ENCODE measurements at places on chromosomes 12 and 14. TPM values are rescaled to one million over a fixed set of nuclear protein-coding genes. Genes with fewer than 3 reads are reported as not detected.
A peak's percentile ranks its signal among the peaks of the same experiment; 100 is the strongest.

Gene FAM90A1
- 0.36 TPM for total RNA-seq

- DNase-seq = no peak
These were observed 89.1 kb downstream of the MIA2 start for GRCh38 chr14:39322807-39323206.

GRCh38 chr12:11638315-11638916 is 11.1 kb upstream of the ETV6 start:
- DNase-seq = no peak

DNA sequence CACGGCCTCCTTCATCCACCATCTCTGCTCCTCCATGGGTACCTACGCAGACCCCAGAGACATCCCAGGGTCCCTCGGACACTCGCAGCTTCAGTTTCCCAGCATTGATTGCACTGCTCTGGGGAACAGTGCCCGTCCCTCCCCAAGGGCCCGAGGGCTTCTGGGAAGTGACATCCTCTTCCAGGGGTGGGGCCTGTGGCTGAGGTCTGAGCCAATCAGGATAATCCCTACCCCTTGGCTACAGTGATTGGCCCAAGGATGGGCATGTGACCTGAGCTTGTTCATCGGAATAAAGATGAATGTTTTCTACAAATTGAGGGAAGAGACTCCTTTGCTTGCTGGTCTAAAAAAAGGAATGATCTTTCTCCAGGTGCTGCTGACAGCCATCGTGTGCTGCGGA is 37.3 kb upstream of the MYL2 start:
- no peak for DNase-seq

Gene SLC17A8
- not detected for total RNA-seq

- DNase-seq = no peak
These were observed 18.9 kb upstream of the CMKLR1 start for GRCh38 chr12:108357834-108358579.

DNA sequence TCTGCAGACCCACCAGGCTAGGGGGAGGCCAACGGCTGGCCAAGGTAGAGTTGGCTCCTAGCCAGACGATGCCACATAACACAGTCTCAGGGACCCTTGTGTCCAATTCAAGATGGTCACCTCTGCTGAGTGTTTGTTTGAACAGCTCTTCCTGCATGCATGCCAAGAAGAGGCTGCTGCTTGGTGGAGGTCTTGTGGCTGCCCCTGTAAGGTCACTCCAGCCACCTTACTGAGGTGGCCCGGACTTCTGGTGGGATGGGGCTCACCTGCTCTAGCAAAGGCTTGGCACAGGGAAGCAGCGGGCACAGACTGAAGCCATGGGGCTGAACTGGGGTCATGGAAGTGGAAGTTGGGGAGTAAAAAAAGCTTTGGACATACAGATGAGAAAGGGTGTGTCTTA is 210.3 kb downstream of the GLT1D1 start:
- no peak for DNase-seq

DNA sequence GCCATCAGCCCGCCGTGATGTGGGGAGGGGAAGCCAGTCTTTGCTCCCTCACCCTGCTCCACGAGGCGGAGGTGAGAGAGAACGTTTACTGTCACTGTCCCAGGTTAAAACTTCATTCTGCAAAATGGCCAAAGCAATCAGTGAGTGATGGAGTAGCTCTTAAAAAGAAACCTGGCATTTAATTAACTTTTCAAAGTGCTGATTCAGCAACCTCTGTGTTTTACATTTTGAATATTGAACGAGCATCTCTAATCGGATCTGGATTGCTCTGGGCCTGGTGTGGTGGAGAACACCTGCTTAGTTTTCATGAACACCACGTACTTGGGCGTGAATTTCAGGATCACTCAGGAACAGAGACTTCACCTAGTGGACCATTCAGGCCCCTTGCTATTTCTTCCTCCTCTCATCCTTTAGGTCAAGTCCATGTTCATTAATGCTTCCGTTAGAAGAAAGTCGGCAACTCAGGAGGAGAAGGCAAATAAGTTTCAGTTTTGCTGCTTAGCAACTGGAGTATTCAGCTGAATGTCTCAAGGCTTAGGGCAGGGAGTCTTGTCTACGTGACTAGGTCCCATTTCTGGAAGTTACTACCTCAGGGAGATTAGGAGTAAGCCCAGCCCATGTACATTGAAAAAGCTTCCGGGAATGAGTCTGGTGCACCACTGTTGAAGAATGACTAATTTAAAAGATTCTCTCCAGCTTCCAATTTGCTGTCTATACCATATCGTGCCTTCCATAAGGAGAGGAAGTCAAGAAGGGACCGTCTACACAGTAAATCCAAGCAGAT is 68.2 kb downstream of the IFT43 start:
- DNase-seq = no peak

- DNase-seq = no peak
These were observed 22.6 kb downstream of the GPHN start for GRCh38 chr14:66530526-66530925.

- DNase-seq = peak; percentile 92
These were observed at the start of gene SRSF5 for GRCh38 chr14:69766984-69767368. SRSF5 (plus strand) TSS chr14:69767142; CDS start chr14:69768157, 1,015 bp downstream.

DNA sequence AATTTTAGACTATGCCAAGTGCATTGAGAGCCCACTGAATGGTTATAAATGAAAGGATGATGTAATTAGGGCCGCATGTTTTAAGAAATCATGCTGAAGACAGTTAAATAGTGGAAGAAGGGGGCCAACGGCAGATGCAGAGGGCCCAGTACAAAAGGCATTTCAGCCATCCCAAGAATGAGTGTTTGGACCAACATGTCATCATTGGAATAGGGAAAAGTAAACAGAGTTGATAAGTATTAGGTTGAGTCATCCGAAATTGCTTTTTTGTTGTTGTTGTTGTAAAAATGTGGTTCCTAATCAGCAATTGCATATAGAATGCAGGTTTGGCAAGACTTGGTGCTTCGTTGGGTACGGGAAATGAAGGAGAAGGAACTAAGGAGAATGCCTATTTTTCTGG is 29.5 kb downstream of the BMP4 start:
- no peak for DNase-seq

DNA sequence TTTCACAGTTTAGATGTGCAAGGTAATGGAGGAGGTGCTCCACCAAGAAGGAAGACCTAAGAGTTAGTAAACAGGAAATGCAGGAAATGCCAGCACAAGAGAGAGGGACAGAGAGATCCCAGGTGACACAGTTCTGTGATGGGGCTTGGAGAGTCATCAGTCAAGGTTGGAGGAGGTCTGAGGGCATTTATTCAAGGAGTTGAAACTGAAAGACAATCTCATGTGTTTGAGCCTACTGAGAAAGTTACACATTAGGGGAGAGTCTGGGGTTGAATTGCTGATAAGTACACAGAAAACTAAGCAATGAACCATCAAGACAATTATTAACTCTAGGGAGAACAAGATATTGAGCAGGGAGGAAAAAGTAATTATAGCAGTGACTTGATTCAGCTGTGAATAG is 138.5 kb downstream of the ANO6 start:
- DNase-seq = no peak

DNA sequence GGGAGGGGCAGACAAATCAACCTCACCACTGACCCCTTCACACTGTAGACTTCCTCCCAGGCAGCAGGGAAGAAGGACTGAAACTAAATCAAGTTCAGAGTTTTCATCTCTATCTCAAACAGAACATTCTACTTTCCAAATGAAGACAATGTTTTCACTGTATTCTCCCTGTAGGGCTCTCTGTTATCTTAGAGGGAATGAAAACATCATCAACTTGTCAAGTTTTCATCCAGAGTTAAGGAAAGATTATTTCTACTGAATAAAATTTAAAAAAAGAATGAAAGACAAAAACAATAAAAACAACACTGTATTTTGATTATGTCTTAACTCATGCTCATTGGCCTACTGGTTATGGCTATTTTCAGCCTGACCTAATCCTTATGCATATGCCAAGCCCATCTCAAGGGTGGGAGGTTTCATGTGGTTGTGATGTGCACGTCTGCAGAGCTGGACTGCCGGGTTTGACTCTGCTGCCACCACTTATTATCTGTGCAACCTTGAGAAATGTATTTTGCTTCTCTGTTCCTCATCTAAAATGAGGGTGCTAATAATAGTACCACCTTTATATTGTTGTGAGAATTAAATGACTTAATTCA is 152.0 kb upstream of the AVPR1A start:
- DNase-seq = no peak

DNA sequence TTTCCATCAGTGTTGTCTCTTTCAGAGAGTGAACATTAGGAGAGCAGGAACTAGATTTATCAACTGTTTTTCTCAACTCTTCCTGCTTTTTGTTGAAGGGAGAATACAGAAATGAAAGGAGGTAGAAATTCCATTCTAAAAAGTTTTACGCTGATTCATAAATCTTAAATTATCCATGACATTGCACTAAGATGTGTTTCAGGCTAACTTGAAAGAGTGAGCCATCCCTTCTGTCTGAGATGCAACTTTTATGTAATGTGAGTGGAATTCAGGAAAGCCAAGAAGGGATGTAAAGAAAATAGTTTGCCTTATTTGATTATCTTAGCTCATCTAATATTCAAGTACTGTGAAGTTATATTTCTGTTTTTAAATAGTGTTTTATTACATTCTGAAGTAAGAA is 349.5 kb upstream of the RGS6 start:
- no peak for DNase-seq

DNA sequence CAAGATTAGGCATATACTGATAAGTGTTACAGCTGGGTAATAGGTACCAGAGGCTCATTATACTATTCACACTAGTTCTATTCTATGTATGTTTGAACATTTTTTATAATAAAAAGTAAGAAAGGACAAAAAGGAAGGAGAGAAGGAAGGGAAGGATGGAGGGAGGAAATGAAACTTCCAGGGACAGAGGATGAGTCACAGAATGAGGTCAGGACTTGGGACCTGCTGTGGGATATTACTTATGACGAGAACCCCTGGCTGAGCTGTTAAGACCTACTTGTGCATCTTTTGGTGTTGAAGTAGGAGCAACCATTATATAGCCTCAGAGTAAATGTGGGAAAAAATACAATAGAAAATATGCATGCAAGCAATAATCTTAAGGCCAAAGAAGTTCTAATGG is 16.7 kb upstream of the TMEM260 start:
- DNase-seq = no peak

- DNase-seq = no peak
These were observed 19.6 kb downstream of the KLRB1 start for GRCh38 chr12:9587987-9588600.

Gene CISTR
- total RNA-seq = not detected

Gene GALNT9
- not detected for total RNA-seq

DNA sequence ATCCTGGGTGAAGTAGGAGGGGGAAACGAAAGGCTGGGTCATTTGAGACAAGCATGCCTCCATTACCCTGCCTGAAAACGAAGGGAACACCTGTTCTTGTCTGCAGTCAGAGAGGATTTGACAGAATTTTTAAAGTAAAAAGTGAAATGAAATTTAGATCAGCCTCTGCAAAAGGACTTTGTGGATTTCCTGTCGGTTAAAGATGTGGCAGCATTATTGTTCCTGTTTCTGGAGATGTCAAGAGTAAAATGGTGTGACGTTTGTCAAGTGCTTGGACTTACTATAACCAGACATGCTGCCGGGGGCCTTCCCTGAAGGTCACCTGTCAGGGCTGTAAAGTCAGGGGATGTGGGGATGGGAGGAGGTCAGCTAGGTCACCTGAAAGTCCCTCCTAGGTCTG is 32.0 kb downstream of the NRXN3 start:
- DNase-seq = no peak

DNA sequence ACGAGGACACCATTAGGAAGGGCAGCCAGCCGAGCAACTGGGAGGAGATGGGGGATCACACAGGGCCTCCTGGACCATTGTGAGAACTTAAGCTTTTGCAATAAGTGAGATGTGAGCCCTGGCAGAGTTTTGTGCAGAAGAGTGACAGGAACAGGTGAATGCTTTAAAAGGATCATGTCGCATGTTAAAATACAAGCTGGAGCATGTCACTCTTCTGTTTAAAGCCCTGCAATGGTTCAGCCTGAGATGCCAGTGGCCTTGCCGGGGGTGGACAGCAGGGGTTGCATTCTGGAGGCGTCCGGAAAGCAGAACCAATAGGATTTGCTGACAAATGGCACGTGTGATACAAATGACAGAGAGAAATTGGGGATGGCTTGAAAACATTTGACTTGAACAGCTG is 137.5 kb upstream of the RFLNA start:
- DNase-seq = no peak

DNA sequence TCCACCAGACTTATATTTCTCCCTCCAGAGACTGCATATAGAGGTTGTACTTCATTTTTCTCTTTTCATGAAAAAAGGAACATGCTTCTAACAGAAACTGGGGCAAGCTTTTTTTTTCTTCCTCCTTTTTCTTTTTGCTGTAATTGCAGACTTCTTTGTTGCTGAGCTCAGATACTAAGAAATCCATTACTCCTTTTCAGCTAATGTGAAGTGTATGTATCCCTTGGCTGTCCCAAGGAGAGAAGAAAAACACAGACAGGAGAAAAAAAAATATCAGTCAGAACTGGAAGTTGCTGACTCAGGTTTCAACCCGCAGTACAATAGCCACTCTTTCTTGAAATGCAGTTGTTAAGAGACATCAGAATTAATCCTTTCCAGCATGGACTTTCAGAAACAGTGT is 1248.4 kb downstream of the LRFN5 start:
- DNase-seq = no peak

DNA sequence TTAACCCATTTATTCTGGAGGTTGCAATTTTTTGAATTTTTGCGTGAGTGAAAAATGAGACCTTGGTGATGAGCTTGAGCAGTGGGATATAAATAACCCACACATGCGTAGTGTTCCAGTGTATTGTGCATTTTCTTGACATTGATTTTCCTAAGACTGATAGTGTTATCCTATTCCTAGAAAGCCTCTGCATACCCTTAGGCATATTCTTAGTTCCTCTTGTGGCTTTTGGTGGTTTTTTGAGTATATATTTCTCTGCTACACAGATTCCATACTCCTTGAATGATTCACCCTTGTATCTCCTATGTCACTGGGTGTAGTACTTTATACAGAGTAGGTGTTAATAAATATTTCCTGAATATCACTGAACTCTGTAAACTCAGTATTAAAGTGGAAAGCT is 363.4 kb upstream of the PDE3A start:
- no peak for DNase-seq

Gene SYNDIG1L
- total RNA-seq = not detected

DNA sequence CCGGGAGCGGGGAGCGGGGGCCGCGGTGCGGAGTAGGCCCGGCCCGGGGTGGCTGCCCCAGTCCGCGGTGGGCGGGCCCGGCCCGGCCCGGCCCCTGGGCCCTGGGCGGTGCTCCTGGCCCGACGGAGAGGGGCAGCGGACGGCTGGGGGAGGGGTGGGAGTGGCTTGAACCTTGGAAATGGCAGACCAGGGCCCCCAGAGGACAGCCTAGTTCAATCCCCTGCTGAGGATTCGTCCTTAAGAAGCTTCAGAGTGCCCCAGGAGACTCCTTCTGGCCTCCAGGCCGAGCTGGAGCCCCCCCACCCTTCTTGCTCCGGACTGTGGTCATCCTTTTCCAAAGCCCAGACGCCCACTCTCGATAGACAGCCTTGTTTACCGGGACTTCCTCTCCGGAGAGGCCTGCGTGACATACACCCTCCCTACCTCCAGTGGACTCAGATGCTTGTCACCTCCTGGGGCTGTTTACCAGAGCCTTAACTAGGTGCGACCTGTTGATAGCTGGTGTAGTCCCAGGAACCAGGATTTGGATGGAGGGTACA is 458 bp downstream of the KHNYN start:
- DNase-seq = peak; percentile 43

Gene SIX1
- 0.39 TPM for total RNA-seq

Gene DDX51
- total RNA-seq = 48.8 TPM
